Stimulated activated CD4-positive, alpha-beta T cell treated with anti-CD3 and anti-CD28 coated beads, Interleukin-15, amount 100 ng/mL, for 1 hour (primary cell): ENCODE measurements at places on chromosomes 13 and 19.
A peak's percentile ranks its signal among the peaks of the same experiment; 100 is the strongest.

- DNase-seq: no peak
Observed at GRCh38 chr19:310781-311496, 19.7 kb upstream of the PLPP2 start.

DNA sequence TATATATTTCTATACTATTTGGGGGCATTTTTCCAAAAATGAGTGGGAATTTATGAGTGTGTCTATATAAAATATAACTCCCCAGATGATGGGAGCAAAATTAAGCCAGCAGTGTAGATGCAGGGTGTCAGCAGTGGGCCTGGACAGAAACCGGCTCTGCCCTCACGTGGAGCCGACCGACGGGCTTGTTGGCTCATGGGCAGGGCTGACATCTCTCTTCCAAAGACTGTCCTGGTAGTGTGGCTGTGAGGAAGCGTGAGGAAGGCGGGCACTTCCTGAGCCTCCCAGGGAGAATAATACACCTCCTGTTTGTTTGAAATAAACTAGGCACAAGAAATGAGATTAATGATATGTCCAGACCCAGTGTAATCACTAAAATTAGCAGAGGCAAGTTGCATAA lies 206.5 kb downstream of the TEX29 start:
- no peak for DNase-seq

DNA sequence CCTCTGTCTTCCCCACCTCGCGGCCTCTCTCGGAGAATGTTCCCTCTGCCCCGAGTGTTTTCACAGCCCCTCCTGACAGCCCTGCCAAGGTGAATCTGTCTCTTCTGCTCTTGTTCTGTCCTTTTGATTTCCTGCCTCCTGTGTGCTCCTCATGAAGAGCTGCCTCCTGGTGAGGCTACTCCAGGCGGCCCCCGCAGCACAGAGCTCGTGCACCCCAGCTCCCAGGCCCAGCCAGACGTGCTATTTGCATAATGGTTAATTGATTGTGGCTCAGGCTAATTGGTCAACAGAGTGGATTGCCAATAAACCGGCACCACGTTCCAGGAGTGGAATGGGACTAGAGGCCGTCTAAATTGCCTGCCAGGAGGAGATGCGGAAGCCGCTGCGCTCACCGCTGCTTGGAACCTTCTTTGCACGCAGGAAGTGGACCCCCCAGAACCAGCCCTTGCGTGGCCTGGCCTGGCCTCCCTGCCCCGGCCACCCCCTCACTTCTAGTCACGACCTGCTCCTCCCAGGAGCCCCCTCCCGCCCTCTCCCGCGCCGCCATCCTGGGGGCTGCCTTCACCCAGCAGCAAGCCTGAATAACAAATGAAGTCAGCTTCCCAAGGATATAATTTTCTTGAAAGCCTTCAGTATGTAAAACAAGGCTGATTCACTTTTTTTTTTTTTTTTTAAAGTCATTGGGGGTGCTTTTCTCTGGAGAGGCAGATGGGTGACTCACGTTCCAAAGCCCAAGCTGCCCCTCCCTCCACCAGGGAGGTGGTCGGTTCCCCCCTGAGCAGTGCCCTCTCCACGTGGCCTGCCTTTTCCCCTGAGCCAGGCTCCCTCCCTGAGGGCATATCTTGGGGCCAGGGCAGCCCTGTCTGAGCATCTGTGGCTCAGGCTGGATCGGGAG lies 144.0 kb downstream of the KDM4B start:
- no peak for DNase-seq

DNA sequence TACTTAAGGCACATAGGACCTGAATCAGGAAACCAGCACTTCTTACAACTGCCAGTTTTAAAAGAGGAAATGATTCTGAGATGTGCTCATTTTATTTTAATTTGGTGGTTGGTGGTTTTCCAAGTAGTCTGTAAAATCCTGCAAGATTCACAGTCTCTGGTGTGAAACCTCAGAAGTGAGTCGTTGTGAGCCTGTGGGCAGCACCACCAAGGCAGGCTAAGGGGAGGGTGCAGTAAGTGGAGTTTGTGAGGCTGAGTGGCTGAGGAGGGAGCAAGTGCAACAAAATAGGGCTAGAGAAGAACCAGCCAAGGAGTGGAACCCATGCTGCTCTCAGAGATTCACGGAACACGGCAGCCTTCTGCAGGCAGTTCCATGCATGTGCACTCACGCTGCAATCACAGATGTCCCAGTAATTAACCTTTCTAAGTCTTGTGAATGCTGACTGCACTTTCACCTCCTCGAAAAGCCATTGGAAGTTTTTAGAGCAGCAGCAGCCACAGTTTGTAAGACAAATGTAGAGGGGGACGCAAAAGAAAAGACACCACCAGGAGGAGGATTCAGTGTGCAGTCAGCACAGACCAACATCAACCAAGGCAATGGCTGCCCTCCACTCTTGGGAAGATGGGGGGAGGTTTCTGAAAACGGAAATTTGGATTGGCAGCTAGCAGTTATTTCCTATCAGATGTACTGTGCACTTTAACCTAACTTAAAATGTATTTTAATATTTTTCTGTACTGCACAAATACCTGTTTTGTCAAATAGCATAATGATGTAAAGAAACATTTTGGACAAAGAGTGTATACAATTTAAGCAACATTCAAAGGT lies 44.9 kb downstream of the ESD start:
- DNase-seq: peak; percentile 3

- peak; percentile 55 for DNase-seq
Observed at GRCh38 chr19:6753178-6754031, 13.8 kb downstream of the SH2D3A start.

DNA sequence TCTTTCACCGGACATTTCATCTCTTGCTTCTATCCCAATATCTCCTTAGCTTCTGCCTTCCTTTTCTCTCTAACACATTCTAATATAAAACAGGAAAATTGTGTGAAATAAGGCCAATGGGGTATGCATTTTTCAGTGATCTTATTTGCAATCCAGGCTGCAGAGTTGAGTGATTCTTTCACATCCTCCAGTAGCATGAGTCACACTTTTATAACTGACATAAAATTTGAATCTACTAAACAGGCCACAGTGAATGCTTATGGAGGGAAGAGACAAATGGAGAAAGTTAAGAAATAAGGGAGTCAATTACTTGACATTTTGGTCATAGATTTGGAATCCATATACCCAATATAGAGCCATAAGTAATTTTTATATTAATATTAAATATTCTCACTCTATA lies 1037.0 kb upstream of the SPRY2 start:
- DNase-seq: no peak

DNA sequence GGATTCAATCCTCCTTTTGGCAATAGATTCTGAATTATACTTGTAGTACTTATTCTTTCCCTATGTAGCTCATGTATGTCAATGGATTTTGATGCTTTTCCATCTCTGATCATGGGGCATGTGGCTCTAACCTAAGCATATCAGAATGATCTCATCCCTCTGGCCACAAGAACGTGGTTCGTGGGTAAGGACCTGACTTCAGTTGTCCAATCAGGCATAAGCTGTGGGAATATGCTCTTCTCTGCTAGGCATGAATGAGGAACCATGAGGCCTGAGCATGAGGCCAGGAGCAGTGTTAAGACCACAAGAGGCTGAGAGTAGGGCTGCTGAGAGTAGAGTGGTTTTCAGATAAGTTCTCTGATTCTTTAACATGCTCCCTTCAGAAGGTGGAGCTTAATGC lies 292.4 kb upstream of the TSHZ3 start:
- DNase-seq: no peak

DNA sequence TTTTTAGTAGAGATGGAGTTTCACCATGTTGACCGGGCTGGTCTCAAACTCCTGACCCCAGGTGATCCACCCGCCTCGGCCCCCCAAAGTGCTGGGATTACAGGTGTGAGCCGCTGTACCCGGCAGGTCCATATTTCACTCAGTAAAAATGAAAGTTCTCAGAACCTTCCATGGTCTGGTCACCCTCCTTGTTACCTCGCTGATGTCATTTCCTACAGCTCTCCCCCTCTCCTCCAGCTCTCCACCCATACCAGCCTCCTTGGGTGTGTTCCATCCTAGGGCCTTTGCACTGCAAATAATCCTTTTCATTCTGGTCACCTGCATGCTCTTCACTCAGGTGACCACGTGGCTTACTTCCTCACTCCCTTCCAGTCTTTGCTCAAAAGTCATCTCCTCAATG lies 78.2 kb upstream of the TNFSF11 start:
- no peak for DNase-seq

DNA sequence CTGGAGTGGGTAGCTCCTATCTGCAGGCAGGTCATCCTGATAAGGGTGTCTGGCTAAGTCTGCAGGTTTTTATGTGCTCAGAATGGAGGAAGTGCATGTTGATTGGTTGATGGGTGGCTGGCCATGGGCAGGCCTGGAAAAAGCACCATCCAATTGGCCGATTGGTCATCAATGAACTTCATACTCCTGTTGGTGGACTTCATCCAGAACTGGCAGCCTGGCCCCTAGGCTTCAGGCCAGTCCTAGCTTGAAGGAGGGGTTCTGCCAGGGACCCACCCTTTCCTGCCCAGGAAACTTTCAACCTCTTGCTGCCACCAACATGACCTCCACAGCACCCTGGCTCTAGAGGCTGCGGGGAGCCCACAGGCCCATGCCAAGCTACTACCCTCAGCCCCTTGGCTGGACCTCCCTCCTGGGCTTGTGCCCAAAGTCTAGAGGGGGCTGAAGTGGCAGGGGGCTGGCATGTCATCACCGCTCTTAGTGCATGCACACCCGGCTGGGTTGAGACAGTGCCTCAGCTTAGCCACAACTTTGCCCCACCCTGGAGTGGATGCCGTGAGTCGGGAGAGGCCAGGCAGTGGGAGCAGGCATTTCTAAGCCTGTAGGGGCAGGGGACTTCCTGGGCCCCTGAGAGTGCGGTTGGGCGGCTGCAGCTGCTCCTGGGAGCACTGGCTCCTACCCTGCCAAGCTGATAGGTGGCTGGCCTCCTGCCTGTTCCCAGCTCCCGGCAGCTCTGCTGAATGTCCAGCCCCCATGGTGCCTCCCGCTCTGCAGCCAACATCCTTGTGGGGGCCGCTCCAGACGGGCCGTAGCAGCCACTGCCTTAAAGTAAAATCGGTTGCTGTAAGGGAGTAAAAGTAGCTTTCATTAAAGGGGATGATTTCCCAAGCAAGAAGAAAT lies 13.2 kb downstream of the DNAJC15 start:
- no peak for DNase-seq

- no peak for DNase-seq
Observed at GRCh38 chr13:98677398-98677797, 75.1 kb downstream of the SLC15A1 start.

GRCh38 chr13:93561576-93562225 lies 335.1 kb downstream of the GPC6 start:
- no peak for DNase-seq

GRCh38 chr19:29928831-29929230 lies 13.2 kb upstream of the URI1 start:
- no peak for DNase-seq

GRCh38 chr13:110317093-110317492 lies 10.0 kb downstream of the COL4A2 start:
- no peak for DNase-seq

- DNase-seq: no peak
Observed at GRCh38 chr19:49830766-49831165, 12.7 kb downstream of the MED25 start.

DNA sequence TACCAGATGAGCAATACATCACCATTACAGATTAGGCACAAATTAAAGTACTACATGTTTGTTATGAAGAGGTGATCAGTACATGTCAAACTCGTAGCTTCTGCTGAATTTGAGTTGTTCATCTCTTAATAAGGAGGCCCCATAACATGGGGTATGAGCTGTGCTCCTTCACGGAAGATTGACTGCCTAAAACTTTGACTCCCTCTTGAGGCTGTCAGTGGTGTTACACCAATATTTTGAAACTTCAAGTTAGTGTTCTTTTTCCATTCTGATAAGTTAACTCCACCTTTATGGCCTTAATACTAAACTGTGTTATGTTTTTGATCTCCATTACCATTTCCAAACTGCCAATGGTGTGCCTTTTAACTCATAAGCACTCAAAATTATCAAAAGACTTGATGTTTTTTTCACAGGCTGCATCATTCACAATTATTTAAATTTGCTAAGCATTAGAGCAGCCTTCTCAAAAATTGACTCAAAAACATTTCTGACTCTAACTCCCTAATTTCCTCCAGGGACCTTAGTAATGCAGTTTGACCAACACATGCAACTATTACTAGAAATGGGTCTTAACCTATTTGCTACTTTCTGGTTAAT lies 1591.5 kb downstream of the PCDH9 start:
- no peak for DNase-seq

DNA sequence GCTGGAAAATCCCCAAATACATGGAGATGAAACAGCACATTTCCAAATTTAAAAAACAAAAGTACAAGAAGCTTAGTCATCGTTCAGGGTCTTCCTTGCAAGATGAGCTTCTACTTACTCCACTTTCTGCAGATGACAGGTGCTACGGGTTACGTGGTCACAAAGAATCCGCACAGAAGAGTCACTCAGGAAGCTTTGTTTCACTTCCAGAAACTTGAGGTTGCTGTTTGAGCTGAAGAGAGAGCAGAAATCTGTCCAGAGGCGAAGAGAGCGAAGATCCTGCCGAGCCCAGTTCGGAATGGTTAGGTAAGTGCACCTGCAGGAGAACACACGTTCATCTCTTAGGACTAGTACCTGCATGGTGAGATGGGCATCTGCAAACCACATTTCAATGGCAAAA lies 9.4 kb downstream of the NLRP7 start:
- no peak for DNase-seq

DNA sequence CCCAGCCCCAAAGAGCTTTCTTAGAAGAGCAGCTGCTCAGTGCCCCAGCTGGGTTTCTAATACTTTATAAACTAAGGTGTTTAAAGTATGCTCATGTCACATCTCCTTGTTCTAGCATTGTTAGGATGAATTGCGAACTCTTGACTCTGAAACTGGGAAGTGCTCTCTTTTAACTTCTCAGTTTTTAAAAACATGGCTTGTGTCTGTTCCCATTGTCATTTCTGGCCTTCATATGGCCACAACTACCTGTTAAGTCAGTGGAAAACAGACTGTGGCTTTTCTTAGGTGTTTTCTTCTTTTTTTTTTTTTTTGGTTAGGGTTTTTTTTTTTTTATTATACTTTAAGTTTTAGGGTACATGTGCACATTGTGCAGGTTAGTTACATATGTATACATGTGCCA lies 164.7 kb downstream of the KCNRG start:
- no peak for DNase-seq

DNA sequence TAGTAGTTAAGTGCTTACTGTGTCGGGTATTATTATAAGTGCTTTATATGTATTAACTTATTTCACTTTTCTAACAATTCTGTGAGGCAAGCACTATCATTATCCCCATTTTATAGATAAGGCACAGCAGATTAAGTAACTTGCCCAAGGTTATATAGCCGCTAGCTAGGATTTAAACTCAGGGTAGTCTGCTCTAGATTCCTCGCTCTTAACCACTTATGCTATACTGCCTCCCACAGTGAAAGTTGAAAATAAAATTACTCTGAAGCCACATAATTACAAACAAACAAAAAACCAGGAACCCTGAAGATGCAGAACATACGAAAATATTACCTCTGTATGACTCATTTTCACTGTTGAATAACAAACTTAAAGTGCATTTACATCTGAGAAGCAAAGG lies 3.9 kb downstream of the TEX30 start:
- no peak for DNase-seq
